ENCODE measurements at places on chromosomes 13 and 19.

DNA sequence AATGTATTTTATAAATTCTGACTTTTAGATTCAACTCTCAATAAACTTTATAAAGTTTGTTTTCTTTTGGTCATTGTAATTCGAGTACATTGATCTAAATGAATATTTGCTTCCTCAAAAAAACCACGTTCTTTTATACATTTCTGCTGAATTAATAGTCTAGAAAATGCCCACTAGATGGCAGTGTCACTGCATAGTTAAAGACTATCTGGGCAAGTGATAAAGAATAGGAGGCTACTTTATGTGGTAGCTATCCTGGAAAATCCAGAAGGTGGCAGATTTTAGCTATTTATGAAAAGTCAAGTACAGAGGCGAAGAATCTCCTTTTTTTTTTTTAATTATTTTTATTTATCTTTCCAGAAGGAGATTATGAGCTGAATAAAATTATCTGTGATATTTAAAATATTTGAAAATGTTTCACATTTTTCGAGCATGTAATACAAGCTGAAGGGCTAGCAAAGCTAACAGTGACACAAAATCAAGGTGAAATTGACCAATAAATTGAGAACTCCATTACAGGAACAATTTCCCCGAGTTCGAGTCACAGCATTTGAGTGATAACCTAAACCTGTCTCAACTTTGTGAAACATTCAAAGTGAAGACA, 221.8 kb downstream of the OLFM4 start:
- DNase-seq = peak; percentile 35

DNA sequence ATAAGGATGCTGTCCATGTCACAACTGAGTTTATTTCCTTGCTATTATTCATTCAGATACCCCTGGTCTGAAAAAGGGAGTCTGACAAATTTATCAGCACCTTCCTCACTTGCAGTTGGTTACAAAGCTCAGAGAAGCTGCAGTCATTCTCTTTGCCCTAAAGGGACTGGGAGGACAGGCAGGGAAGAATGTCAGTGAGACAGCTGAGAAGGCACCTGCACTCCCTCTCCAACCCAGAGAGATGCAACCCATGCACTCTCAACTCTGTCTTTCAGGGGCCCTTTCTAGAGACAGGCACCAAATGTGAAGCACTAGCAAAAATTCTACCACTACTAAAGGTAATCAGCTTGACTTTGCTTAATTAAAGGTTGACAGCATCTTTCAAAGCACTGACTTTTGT, 83.3 kb downstream of the CRYL1 start:
- DNase-seq = no peak

DNA sequence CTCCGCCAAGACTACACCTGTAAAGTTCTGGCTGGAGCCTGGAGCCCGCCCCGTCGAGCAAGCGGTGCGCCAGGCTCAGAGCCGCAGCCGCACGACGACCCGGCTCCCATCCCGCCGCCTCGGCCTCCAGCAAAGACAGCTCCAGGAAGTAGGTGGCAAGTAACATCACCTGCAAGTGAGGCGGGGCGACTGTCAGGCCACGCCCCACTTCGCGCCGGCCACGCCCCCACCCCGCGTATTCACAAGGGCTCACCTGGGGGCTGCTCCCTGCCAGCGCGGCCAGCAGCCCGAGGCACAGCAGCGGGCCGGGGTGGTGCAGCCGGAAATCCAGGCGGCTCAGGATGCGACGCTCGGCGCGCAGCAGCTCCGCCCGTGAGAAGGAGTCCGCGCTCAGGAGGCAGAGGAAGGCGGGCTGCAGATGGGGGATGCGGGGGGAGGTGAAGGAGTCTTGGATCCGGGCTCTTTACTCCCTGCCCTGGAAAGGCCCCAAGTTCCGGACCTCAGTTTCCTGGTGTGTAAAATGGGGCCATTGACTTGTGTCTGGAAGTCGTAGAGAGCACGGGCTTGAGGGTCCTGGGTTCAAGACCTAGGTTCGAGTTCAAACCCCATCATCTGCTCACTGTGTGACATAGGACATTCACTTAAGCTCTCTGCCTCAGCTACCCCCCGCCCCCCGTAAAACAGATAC, 3.2 kb downstream of the CCNP start:
- DNase-seq = no peak

GRCh38 chr13:67961331-67961730, 731.2 kb upstream of the PCDH9 start:
- no peak for DNase-seq

DNA sequence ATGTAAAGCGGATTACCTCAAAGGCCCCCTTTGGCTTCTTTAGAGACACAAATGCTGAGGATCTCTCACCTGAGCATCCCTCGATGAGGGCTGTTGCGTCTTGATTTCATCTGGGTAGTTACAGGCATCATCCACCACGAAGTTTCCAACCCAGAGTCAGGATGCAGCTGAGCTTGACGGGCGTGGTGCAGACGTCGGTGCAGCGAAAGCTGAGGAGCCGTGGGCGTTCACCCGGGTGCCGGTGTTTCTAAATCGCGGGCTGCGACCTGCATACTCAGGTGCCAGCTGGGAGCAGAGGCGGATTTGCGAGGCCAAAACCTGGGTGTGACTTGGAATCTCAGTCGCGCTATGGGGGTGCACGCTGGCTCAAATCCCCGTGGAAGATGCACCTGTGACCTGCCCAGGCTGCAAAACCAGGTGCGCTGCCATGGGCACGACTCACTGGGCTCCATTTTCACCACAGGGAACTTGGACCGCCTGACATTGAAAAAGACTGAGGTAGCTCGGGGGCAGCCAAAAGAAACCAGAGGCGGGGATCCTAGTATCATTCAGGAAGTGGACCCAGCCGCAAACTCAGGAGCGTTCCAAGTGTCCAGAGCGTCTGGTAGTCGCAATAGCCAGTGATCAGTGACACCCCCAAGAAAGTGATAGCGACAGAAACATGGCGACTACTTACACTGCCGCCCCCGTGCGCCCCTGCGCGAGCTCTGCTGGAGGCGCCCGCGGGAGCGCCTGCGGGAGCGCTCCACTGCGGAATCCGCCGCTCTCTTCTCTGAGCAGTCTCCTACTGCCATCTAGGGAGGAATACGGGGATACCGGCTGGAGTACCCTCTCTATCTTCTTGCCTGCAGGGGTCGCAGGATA, 36.4 kb upstream of the IGFL4 start:
- DNase-seq = peak; percentile 58

DNA sequence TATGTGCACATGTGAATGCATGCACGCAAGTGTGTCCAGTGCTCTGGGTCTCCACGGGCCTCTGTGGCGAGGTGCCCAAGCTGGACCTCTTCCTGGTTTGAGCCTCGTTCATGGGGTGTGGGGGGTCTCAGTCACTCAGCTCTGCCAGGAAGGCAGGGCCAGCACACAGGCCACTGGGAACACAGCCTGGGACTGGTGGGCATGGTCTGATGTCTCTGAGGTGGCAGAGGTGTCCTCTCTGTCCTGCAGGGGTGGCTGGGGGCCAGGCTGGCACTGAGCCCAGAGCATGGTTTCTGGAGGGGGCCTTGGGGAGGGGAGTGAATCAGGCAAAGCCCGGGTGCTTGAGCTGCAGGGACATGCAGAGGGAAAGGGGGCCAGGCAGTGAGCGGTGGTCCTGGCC, 9.4 kb downstream of the LRP3 start:
- no peak for DNase-seq

GRCh38 chr13:95862408-95862807, 185.5 kb downstream of the DNAJC3 start:
- no peak for DNase-seq

DNA sequence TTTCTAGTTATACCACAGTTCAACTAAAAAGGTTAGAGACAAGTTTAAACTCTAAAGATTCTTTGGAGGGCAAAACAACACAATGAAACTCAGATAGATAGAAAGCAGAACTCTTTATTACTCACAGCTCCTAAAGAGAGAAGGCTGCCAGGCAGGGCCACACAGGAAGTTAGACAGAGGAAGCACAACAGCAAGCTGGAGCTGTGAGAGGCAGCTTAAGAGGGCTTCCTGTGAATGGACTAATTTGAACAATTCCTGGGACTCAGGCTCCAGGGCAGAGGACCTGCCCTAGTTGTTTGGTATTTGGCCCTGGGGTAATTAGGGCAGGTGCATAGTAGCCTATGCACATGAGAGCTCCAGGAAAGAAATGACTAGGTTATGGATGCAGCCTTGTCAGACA, 803.6 kb downstream of the DIAPH3 start:
- DNase-seq = peak; percentile 5

- no peak for DNase-seq
Measured at GRCh38 chr13:89115307-89115706, 1444.1 kb downstream of the SLITRK5 start.

DNA sequence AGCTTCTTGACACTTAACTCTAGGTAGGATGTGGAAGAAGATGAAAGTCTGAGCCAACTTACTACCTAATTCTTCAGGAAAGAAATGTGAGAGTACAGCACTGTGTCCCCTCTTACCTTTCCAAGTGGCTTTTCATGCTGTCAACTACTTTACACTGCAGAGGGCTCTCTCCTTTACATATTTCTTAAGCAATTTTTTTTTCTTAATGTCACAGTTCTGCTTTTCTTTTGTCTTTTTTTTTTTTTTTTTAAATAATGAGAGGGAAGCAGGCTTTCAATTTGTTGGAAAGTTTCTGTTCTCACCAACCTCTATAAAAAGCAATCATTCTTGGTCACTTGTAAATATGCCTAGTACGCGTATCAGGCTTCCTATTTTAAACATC, 212.7 kb upstream of the MIR17HG start:
- DNase-seq = no peak

DNA sequence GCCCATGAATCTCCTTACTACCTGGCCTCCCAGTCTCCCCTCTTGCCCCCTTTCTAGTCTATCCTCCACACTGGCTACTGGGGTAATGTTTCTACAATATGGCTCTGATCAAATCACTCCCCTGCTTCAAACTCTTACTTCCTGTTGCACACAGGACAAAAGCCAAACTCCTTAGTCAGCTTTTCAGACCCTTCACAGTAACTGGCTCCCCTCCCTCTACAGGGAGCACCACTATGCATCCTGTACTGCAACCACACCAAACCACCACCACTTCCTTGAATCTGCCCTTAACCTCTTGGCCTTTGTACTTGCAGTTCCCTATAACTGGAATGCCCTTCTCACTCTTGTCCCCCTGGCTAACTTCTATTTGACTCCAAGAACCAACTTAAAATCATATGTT, 32.2 kb downstream of the DEDD2 start:
- no peak for DNase-seq

- no peak for DNase-seq
Measured at GRCh38 chr13:40186626-40187323, 479.7 kb downstream of the FOXO1 start.

DNA sequence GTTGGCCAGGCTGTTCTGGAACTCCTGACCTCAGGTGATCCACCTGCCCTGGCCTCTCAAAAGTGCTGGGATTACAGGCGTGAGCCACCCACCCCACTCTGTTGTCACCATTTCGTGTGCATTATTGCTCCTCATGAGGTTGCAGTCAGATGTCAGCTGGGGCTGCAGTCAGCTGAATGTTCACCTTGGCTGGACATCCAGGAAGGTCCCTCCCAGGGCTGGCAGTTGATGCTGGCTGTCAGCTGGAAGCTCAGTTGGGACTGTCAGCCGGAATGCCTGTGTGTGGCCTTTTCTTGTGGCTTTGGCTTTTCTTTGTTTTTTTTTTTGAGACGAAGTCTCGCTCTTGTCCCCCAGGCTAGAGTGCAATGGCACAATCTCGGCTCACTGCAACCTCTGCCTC, 6.6 kb downstream of the MEGF8 start:
- no peak for DNase-seq

GRCh38 chr19:7596211-7596937, 711 bp downstream of the CAMSAP3 start:
- no peak for DNase-seq

DNA sequence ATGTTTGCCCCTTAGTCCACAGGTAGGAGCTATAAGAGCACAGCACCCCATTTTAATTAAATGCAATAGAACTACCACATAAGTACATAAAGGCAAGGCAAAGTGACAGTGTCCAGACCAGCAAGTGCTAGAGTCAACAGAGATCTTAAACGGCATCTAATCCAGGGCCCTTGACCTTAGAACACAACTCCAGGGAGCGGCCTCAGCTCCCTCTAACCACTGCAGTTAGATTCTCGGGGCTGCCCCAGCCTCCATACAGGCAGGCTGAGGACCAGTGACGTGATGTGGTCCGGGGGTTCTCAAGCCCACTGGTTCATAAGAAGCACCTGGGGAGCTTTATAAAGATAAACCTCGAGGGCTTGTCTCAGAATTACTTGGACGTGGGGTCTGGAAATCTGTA, 10.0 kb upstream of the ATP12A start:
- no peak for DNase-seq

DNA sequence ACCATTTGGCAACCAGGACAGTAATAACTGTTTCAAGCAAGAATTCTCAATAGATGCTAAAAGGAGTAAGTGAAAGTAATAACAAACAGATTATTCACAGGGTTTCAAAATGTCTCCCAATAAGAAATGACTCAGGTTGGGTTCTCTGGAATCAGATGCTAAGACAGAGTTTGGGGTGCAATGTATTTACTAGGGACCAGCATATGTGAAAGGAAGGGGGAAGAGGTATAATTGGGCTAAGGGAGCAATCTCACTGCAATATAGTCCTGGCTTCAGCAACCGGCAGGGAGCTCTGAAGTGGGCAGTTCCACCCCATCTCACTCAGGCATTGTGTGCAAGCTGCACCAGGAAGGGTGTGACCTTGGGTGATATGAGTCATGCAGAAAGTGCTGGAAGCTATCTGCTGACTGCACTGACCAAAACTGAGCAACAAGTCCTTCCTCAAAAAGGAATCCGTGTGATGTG, 23.4 kb downstream of the ZDHHC20 start:
- peak; percentile 65 for DNase-seq

DNA sequence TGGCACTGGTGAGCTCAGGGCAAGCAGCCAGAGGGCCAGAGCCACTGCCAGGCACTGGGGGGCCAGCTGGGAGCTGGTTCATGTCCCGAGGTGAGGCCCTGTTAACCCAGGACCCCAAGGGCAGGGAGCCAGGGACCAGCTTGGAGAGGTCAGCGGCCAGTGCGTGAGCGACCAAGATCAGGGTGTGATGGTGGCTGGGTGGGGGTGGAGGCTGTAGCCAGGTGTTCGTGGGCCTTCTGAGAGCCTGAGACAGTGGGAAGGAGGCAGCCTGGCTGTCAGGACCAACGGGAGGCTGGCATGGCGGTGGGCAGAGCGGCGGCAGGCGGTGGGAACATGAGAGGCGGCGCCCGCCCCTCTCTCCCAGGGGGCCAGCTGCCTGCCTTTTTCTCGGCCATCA, 8.1 kb upstream of the KPTN start:
- DNase-seq = no peak

GRCh38 chr13:31081316-31081715, 80.4 kb downstream of the HSPH1 start:
- no peak for DNase-seq

GRCh38 chr19:1441022-1441426, 2.8 kb downstream of the RPS15 start:
- DNase-seq = no peak

- no peak for DNase-seq
Measured at GRCh38 chr13:32135056-32135390, 103.4 kb downstream of the FRY start.
